HCT116 (cell line): ENCODE measurements at places on chromosomes 7 and 10.

DNA sequence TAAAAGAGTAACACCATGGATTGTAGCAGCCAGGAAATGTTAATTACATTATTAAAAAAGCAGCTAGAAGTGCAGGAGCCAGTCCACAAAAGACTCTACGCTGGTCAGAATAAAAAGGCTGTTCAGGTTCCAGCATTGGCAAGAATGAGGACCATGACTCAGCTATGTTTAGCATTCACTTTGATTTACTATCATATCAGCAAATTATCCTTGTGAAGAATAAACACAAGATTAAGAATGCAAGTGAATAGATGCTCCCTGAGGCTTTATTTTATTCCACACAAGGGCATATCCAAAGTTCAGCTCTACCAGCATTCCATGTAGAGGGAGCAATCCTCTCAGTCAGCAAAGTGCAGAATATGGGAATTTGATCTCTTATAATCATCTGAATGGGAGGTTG, 13.6 kb downstream of the DGKB start:
- no peak for DNase-seq

DNA sequence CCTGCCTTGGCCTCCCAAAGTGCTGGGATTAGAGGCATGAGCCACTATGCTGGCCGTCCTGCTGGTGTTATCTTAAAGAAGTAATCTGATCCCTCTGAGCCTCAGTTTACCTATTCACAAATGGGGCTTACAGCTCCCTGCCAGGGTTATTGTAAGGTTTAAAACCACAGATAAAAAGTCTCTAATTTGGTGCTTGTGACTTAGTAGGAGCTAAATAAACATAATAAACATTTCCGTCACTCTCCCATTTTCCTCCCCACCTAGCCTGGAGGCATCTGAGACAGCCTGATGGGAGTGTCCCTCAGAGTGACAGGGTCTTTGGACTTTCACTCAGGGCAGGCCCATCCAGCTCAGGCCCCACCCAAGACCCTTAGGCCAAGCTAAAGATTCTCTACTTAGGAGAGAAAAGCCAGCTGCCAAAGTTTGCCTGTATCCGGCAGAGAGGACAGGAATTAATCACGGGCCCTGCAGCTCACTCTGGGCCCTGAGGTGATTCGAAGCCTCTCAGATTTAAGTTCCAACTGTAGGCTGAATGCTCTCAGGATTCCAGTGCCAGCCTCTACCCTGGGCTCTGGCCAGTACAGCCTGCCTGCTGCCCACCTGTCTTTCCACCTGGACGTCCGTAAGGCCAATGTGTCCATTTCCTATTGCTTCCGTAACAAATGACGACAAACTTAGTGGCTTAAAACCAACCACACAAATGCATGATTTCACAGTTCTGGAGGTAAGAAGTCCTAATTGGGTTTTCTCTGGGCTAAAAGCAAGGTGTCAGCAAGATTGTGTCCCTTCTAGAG, 21.8 kb upstream of the DUSP5 start:
- DNase-seq, result no peak

DNA sequence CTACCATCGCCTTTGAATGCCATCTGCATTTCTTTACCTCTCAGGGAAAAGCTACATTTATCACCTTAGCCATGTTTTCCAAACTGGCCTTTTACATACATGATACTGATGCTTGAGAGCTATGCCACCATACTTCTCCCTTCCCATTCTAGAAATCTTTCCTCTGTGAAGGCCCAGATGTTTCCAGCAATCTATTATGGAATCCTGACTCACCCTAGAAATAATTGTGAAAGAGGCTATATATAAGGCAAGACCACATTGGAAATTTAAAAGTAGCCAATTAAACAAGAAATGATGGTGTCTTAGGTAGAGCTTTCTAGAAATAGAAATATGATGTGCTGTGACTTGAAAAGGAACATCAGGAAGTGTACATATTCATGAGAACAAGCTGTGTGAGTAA, 389.7 kb downstream of the INHBA start:
- no peak for DNase-seq

DNA sequence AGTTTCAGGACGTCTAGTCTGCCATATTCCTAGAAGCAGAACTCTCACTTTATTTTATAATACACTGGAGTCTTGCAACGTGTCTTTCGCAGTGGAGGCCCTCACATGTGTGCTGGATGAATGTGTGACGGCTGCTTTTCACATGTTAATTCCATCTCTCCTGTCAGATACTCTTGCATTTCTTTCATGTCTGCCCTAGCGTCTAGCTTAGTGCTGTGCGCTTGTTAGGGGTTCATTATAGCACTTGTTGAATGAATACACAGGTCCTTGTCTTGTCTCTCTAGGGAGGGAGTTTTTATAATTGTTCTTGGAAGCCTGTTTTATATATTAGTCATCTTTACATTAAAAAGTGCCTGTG, 94.4 kb downstream of the MAP3K8 start:
- no peak for DNase-seq

DNA sequence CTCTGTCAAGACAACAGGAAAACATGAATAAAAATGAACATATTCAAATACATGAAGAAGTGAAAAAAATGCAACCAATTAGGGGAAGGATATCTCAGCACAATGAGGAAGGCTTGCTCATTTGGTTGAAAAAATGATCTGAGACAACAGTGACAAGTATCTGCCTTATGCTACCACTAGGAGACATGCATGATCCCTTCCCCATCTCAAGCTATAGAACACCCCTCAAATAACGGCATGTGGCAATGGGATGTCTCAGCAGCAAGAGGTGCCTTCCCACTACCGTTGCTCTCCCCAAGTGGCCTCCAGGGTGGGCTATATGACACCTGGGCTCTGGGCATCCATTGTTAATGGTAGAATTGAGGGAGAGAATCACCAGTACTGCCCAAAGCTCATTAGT, 98.1 kb upstream of the RSU1 start:
- DNase-seq, result no peak

DNA sequence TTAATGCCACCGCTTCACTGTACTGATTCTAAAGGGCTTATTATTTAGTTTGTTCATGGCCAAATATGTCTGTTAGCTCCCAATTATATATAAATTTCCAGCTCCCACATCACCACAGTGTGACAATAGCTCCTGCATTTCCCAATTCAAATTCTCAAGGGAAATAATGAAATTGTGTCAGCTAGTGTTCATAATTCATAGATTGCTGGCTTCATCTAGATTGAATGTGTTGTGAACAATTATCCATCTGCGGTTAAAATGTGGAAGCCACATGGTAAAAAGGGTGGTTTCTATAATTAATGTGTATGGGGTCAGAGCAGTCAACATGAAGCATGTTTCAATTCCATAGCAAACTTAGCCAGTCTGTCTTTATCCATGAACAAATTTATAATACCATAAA, 154.3 kb downstream of the SEMA3E start:
- DNase-seq, result no peak

- DNase-seq, result no peak
Observed at GRCh38 chr7:158574308-158575036, 13.2 kb downstream of the PTPRN2 start.

DNA sequence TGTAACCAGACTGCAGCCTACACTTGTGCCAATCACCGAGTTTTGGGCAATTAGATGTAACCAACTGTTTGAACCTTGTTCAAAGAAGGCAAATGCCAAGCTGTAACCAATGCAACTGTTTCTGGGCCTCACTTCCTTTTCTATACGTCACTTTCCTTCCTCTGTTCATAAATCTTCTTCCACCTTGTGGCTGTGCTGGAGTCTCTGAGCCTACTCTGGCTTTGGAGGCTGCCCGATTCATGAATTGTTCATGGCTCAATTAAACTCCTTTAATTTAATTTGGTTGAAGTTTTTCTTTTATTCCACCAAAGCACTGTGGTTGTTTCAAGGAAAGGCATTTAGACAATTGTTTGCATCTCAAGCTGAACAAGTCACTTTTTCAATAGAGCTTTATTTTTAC, 43.5 kb upstream of the UCN3 start:
- DNase-seq, result no peak

- DNase-seq, result no peak
Observed at GRCh38 chr10:29740981-29741545, 106.3 kb upstream of the SVIL start.

DNA sequence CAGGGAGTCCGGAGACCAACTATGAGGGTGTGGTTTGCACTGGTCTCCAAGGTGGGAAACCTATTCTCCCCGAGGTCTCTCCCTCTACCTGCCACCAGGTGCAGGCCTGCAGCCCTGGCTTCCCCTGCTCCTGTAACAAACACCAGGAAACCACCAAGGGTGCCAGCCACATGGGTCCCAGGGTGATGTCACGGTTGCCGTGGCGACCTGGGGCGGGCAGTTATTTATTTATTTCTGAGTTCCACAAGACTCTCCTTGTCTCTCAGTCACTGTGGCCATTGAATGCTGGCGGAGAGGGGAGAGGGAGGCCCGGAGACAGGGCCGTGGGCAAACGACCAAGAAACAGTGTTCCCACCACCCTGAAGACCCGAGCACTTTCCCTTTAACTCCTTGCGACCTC, 27.0 kb downstream of the MMD2 start:
- peak; percentile 26 for DNase-seq

- no peak for DNase-seq
Observed at GRCh38 chr10:72274730-72275350, 1.1 kb downstream of the DDIT4 start.
